ENCODE measurements at places on chromosomes 12 and 14.
A peak's percentile ranks its signal among the peaks of the same experiment; 100 is the strongest.

DNA sequence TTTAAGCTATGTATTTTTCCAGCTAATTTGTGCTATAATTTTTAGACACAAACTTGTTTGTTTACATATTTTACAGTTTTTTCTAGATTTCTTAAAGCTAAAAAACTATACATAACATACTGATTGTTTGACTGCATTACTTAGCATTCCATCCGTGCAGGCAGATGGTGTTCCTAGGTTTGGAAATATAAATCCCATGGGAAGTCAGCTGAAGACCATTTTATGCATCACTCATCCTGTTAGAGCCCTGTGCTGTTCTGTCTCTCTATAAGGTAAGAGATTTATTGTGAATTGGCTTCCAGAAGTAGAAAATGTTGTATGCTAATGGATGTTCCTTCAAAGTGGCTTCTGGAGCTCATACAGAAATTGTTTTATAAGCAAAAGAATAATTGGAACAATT, 31.1 kb downstream of the RMST start:
- DNase-seq = no peak

DNA sequence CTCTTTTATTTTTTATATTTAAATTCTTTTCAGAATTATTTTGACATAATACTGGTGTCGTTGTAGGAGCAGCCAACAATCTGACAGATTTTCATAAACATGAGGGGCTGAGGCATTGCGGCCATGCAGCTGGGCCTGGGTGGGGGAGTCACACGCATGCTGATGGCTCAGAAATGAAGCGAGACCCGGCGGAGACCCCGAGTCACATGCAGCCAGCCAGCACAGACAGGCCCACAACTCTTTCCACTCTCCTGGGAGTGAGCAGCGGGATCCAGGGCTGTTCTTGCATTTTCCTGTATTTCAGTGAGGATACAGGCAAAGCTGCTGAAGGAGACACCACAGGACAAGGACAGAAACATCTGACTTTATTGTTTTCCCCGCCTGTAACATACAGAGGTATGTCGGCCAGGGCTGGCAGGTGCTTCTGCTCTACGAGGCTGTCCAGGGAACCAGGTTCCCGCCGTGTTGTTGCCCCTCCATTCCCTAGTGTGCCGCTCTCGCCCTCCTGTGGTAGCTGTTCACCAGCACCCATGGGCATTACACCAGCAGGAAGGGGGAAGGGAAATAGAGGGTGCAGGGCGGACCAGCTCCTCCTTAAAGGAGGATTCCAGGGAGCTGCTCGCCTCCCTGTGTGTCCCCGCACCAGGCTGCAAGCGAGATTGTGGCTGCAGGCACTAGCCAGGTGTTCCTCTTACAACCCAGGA, 30.5 kb downstream of the FZD10 start:
- peak; percentile 12 for DNase-seq

DNA sequence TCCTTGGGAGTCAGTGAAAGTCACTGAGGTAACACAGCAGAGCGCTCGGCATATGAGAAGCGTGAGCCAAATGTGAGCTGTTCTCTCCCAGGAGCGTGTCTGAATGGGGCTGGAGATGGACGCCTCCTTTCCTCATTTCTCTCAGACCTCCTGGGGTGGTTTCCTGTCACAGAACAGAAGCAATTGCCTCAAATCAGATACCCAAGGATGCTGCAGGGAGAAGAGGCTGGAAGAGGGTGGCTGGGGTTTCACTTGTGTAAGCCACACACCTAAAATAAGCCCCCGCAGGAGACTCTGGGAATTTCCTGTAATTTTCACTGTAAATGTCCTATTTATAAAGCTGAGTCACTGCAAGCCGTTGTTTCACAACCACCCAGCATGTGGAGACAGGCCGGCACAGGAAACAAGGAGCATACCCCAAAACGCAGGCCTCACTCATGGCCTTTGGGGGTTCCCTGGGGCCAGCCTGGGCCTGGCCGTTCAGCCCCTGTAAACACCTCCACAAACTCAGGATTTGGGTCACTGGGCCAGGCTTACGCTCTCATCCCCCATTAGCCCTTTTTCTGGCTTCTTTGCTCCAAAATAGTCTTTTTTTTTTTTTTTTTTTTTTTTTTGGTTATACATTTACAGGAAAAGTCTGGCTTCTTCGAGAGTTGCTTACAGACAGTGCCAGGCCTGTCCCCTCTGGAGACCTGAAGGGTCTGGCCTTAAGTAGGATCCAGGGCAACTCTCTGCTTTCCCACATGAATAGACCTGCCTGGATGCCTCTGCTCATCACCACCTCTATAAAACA, 55.3 kb downstream of the VCPKMT start:
- peak; percentile 65 for DNase-seq

DNA sequence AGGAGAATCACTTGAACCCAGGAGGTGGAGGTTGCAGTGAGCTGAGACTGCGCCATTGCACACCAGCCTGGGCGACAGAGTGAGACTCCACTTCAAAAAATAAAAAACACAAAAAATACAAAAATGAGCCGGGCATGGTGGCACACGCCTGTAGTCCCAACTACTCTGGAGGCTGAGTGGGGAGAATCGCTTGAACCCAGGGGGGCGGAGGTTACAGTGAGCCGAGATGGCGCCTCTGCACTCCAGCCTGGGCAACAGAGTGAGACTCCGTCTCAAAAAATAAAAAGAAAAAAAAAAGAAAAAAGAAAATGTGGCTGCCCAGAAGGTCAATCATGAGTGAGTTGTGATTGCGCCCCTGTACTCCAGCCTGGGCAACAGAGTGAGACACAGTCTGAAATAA, 9.2 kb downstream of the DNAJC22 start:
- DNase-seq = no peak

DNA sequence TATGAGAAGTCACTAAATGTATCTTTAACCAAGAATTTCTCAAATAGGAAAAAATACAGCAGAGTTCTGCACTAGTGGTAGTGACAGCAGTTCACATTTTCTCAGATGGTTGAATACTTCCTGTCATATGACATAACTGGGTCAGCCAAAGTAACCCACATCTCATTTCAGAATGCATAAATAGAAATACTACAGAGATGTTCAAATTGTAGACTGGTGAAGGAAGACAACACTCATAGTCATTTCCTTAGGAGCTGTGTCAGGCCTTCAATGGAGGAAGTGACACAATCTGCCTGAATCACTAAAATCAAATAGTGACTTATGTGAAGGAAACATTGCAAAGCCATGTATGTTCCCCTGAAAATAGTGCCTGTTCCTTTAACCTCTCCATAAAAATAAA, 32.4 kb downstream of the FERMT2 start:
- peak; percentile 30 for DNase-seq

GRCh38 chr12:73277971-73278370, 1005.8 kb downstream of the TRHDE start:
- DNase-seq = no peak

DNA sequence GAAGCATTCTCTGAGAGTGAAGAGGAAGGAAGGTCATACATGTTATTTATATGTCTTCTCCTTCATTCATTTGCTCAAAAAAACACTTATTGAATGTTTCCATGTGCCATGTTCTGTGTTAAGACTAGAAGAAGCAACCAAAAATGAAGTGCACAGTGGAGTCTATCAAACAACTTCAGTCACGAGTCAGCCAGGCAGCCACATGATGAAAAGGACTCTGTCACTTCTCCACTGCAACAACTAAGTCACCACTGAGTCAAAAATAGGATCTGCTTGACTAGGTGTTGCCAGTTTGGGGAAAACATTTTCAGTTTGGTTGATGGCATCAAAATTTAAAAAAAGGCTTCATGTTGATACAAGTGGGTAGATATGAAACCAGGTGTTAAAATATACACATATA, 142.5 kb downstream of the PDE3A start:
- DNase-seq = no peak

DNA sequence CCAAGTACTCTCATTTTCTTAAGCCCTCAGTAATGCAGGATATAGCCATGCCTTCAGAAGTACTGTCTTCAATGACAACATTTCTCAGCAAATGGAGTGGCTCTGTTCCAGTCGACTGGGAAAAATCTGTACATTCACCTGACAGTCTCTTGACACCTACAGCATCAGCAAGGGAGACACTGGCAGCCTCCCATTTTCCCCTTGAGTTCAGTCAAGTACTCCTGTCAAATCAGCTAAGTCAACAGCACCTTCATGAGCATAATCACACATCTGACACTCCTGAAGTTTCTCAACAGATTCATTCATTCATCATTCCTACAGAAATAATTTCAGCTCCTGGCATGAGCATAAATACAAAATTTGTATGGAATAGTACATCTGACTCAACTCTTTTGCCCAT, 46.1 kb downstream of the INTS13 start:
- no peak for DNase-seq

GRCh38 chr12:116006141-116006540, 271.4 kb downstream of the MED13L start:
- no peak for DNase-seq

DNA sequence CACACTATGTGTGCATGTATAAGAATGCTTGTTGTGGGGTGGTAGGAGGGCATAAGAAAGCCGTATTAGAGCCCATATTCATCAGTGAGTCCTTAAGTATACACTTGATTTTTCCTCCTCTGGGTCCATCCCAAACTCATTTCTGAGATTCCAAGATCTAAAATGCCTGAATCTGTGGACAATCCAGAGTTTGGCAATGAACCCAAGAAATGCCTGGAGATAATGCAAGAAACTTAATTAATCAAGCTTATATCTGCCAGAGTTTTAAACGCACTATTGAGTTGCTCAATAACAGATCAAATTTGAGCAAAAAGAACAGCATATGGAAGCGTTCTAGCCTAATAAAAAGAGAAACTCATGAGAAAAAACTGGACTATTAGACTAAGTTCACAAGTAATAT, 143.4 kb upstream of the NAV3 start:
- DNase-seq = no peak

- DNase-seq = no peak
Observed at GRCh38 chr12:112097641-112098040, 10.9 kb downstream of the NAA25 start.

- no peak for DNase-seq
Observed at GRCh38 chr12:79128956-79129355, 264.4 kb downstream of the SYT1 start.

GRCh38 chr12:118237052-118237665, 101.2 kb downstream of the PEBP1 start:
- DNase-seq = no peak

- DNase-seq = no peak
Observed at GRCh38 chr14:38856798-38857197, 246.2 kb downstream of the SEC23A start.

- DNase-seq = no peak
Observed at GRCh38 chr12:110677206-110677911, 11.6 kb downstream of the HVCN1 start.

DNA sequence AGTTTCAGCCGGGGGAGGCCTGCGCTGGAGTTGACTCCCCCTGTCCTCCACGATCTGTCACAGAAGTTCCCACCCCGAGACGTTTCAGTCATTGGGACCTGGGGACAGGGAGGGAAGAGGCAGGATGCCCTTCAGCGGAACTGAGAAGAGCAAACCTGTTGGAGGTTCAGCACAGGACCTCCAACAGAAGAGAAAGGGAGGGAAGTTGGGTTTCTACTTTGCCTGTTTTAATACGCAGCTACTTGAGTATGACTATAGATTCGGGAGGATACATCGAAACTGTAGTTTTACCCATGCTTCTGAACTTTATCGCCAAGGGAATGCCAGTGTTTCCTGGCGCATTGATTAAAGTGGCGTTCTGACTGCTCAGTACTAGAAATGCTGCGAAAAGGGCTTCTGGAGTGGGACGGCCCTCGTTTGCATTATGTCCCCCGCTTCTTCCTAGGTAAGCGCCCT, 2.3 kb upstream of the DUSP6 start:
- DNase-seq = no peak

- DNase-seq = no peak
Observed at GRCh38 chr12:84636801-84637290, 275.8 kb downstream of the SLC6A15 start.

GRCh38 chr12:27808841-27809240, 28.8 kb upstream of the MANSC4 start:
- DNase-seq = no peak

DNA sequence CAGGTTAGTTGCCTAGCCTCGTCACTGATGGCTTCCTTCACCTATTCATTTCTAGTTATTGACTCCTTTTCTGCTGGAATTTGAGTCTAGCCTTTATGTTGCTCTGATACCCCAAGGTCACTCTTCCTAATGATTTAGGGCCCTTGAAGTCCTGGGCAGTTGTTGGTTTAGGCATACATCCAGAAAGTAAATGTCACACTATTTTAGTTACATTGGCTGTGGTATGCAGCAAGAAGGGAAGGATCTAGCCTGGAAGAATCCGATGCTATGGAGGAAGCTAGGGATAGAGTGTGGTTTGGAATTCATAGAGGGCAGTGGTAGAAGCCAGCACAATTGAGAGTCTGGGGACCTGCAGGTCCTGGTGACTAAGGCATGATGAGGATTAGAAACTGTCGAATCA, 38.0 kb downstream of the RGS6 start:
- no peak for DNase-seq

DNA sequence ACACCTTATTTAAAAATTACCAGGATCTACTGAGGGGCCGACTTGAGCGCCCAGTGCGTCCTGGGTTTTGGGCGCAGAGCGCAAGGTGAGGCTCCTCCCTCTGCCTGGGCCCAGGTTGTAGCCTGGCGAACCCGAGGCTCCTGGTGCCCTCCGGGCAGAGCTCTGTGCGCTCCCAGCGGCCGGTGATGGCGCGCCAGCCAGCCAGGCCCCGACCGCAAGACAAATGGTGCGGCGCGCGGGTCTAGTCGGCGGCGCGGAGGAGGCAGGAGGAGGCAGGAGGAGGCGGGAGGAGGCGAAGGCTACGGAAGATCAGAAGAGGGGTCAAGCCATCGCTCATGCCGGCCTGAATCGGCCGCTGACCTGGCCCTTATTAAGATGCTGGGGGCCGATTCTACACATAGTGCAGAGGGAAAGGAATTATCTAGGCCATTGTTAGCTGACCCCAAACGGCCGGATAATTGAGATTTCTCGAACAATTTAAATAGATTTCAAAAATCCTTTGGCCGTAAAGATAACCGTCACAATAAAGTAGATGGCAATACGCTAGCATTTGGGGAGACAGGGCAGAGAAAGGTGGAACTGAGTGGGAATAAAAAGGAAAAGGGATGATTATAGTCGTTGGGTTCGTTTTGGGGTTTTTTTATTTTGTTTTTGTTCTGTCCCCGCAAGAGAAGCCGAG, 2.8 kb downstream of the TBX5 start:
- peak; percentile 32 for DNase-seq

- DNase-seq = peak; percentile 61
Observed at GRCh38 chr14:94021416-94022157, 4.6 kb upstream of the OTUB2 start.

- no peak for DNase-seq
Observed at GRCh38 chr12:59041241-59042121, 121.2 kb upstream of the LRIG3 start.
